ENCODE measurements at places on chromosomes 2 and 18.

DNA sequence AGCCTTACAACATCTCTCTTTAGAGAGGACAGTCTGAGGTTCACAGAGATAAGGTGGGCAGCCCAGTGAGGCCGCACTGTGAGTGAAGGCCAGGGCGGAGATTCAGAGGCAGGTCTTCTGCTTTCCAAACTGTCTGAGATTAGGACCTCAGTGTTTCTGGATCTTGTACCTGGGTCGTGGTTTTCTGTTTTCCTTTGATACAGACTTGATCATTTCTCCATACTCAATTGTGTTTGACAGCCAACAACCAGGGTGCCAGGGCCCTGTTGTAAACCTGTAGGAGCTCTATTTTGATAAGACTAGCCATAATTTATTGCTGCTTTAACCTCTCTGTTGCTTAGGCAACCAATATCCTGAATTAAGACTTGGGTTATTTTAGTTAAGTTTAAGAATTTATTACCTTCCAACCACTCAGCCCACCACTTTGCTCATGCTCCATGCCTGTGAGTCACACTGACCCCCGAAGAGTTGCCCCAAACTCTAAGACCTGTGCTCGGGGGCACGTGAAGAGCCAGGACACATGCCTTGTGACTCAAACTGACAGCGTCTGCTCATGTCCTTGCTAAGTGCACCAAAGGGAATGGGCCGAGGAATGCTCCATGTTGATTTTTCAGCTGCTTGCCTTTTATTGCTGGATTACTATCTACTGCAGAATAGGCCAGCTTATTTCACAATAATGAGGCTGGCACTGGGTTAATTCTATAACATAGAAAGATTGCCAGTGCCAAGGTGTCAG, 248.6 kb downstream of the BCL2 start:
- DNase-seq = no peak

- no peak for DNase-seq
These were observed 47.3 kb upstream of the GALR1 start for GRCh38 chr18:77202329-77202728.

DNA sequence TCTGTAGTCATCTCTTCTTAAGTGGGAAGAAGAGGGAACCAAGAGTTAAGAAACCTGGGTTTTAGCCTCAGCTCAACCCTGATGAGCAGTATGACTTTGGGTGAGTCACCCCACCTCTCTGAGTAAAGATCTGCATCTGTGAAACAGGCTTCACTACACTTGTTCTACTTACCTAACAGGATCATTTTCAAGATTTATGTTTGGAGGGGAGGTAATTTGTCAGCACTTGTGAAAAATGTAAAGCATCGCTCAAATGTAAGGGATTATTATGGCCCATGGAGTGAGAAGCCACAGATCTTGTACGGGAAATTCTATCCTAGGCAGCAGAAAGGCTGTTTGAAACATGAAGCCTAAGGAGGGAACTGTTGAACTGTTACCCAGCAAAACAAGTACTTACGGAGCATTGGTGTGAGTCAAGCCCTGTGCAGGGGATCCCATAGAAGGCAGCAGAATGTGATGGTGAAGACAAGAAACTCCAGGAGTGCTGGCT, 160.6 kb downstream of the PRKCE start:
- DNase-seq = no peak

- DNase-seq = no peak
These were observed 71.0 kb upstream of the RBMS1 start for GRCh38 chr2:160564591-160564990.

DNA sequence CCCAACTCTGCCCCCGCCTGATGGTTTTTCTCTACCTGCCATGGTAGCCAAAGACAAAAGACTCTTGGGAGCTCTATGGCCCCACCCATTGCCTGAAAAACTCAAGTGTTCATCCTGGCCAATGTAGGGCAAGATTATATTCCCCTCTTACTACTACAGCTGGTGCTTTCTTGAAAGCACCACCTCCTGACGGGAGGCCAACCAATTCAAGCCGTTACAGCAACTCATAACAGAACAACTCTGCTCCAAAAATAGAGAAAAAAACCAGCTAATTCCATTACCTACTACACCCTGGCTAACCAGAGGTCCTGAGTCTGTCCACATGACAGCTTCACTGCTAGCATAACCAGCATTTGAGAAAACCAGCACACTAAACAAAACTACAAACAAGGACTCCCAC, 127.5 kb upstream of the GAREM1 start:
- no peak for DNase-seq
